Activated CD8-positive, alpha-beta T cell treated with anti-CD3 and anti-CD28 coated beads, Interleukin-2, amount 10 ng/mL, durations not matched to agents 7 days and 5 days (primary cell): ENCODE measurements at places on chromosomes 1 and 21.

DNA sequence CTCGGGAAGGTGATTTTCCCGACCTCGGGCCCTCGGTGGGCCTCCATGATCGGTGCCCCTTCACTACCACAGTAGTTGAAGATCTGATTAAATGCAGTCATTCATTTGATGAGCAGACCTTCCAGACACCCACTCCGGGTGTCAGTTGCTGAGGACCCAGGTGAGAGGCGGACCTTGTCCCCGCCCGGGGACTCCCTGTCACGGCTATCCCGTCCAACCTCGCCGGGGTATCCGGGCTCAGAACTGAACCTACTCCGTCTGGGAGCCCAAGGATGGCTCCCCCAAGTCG lies 22.6 kb downstream of the RNU1-3 start:
- DNase-seq: no peak

GRCh38 chr1:34140011-34140676 lies 24.9 kb downstream of the CSMD2 start:
- DNase-seq: no peak

- no peak for DNase-seq
Observed at GRCh38 chr21:34792504-34793089, 123.8 kb downstream of the CLIC6 start.

DNA sequence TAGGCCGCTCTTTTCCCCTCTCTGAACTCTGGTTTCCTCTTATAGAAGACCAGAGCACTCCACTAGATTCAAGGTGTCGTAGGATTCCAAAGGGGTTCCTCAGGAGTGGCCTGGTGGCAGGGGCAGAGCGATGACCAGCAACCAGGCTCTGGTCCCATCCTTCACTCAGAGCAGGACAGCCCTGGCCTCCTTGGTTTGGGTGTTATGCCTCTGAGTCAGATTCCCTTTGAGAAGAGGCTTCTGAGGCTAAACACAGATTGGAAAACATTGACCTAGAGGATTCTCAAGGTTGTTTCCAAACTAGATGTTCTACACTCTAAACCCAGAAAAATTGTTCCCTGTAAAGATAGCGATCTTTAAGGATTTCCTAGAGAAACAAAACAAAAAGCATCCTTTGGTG lies 49.8 kb upstream of the IKBKE start:
- no peak for DNase-seq

GRCh38 chr1:236920286-236920894 lies 83.9 kb downstream of the MT1HL1 start:
- DNase-seq: no peak

- no peak for DNase-seq
Observed at GRCh38 chr1:210262167-210262896, 29.7 kb downstream of the SERTAD4 start.

DNA sequence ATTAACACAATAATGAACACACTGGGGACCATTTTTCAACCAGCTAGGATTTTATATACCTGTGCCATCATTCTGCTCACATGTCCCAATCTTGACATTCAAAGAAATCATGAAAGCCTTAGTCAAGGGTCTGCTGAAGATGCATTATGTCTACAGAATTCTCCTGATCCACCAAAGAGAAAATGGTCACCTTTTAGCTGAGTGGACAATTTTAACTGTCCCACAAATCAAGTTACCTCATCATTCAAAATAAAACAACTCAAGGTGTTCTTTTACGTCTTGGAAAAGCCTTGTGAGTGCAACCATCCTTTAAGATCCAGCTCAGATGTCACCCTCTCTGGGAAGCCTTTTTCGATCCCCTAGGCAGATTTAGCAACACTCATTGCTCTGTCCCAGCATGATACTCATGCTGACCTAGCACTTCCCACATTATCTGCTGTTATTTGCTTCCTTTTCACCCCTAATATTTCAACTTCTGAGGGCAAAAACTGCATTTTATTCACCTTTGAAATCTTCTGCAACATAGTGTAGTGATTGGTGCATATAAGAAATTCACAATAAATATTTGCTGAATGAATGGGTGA lies 80.1 kb downstream of the LMO4 start:
- DNase-seq: no peak

- no peak for DNase-seq
Observed at GRCh38 chr1:77874804-77875445, 13.5 kb upstream of the NEXN start.

DNA sequence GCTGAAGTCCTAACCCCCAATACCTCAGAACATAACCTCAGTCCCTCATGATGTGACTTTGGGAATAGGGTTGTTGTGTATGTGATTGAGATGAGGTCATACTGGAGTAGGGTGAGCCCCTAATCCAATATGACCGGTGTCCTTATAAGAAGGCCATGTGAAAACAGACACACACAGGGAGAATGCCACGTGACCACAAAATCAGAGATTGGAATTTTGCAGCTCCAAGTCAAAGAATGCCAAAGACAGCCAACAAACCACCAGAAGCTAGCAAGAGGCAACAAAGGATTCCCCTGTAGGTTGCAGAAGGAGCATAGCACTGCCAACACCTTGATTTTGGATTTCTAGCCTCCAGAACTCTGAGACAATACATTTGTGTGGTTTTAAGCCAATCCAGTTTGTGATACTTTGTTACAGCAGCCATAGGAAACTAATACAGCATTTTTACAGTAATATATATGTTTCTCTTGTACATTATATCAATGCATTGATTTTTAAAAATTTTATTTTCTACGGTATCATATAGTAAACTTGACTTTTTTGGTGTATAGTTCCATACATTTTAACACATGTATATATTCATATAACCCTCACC lies 5.4 kb downstream of the ZSWIM5 start:
- no peak for DNase-seq

DNA sequence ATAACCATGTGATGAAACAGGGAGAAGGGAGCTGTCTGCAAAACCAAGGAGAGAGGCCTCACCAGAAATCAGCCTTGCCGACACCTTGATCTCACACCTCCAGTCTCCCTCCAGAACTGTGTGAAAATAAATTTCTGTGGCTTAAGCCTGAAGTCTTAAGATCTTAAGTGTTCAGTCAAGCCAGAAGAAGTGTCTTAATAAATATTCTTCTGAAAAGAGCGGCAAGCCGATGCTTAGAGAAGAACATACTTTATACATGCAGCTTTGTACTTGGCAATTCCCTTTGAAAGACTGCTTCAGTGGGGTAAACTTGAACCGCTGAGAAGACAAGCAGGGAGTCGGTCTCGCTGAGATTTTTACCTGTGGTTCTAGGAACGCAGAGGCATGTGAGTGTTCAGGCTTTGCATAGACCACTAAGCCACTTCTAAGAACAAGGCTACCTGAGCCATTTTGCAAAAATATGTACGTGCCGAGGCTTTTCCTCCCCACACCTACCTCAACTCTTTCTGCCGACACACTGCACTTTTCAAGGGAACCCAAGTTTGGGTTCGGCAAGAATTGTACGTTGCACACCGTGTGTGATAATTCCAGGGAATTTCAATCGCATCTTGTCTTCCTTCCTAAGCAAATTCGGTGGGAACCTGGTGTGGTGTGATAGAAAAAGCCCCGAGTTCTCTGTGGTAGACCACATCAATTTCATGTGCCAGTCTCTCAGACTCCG lies 3.4 kb downstream of the RUNX1 start:
- peak; percentile 65 for DNase-seq

- DNase-seq: peak; percentile 40
Observed at GRCh38 chr1:154353460-154353904, 28.2 kb downstream of the ATP8B2 start.

- DNase-seq: no peak
Observed at GRCh38 chr1:16924216-16924918, 2.6 kb downstream of the CROCC start.

GRCh38 chr1:85394130-85394529 lies 70.8 kb downstream of the DDAH1 start:
- no peak for DNase-seq

- DNase-seq: no peak
Observed at GRCh38 chr1:229859026-229859425, 208.0 kb upstream of the GALNT2 start.

DNA sequence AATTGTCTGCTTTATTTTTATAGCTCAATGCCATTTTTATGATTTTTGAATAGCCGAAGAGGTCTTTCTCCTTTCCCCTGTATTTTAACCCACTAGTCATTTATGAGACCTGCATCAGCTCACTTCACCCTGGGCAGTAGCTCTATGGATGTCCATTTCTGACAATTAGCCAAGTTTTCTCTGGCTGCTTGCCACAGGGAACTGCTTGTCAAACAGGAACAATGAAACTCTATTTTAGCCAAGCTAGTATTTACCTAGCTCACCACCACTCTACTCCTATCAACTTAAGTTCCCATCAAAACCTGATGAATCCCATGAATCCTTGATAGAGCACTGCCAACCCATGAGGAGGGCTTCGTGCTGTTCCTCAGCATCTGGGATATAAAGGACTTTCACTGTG lies 406.7 kb downstream of the RWDD3 start:
- DNase-seq: no peak

DNA sequence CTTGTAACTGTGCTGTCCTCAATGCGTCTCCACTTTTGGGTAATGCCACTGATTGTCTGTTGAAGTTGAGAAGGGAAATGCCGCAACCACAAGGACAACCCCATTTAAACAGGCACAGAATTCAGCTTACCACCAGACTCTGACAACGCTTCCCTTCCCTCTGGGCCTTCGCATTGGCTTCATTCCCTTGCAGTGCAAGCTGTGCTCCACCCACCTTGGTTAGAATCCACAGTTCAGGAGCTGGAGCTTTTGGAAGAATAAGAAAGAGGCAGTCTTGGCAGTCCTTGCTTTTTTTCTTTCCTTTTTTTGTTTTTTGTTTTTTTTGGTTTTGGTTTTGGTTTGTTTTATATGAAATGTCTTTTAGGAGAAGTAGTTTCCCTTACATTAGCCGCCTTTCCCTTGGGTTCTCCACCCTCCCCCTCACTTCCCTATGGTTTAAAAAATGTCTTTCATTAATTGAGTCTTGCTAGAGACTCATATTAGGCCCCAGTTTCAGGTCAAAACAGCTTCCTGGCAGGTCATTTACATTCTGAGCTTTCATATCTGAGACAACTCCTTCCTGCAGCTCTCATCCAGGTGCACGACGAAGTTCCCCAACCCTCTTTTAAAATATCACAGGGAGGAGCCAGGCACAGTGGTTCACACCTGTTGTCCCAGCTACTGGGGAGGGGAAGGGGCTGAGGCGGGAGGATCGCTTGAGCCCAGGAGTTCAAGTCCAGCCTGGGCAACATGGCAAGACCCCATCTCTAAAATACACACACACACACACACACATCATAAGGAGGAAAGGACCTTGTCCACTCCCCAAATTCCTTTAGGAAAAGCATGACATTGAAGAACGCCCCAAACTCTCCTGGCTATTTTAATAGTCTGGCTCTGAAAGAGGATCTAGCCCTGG lies 20.7 kb upstream of the LAX1 start:
- peak; percentile 33 for DNase-seq

DNA sequence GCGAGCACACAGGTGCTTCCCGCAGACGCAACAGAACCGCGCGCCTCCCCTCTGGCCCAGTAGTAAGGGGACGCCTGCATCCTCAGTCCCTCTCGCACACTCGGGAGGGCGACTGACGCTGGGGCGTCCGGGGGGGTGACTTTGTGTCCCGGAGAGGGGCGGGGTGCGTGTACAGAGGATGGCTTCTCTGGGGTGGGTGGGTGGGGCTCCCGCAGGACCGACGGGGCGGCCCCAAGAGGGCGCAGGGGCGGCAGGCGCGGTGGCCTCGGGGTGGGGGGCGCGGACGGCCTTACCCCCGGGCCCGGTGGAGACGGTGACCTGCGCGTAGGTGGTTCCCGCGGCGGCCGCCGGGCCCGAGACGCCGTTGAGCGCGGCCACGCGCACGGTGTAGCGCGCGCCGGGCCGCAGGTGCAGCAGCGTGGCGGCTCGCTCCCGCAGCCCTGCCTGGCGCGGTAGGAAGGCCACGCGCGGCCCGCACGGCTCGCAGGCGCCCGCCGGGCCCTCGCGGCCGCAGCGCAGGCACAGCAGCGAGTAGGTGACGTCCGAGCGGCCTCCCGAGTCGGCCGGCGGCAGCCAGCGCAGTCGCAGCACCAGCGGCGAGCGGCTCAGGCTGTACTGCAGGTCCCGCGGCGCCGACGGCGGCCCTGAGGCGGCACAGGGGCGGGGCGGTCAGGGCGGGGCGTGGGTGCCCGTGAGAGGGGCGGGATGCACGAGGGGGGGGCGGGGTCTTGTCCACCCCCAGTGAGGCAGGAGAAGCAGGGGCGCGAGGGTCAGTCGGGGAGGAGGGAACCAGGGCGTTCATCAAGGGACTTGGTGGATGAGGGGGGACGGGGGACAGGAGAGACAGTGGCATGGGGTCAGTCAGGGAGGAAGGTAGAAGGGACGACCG lies 12.1 kb downstream of the EPHA10 start:
- DNase-seq: no peak

DNA sequence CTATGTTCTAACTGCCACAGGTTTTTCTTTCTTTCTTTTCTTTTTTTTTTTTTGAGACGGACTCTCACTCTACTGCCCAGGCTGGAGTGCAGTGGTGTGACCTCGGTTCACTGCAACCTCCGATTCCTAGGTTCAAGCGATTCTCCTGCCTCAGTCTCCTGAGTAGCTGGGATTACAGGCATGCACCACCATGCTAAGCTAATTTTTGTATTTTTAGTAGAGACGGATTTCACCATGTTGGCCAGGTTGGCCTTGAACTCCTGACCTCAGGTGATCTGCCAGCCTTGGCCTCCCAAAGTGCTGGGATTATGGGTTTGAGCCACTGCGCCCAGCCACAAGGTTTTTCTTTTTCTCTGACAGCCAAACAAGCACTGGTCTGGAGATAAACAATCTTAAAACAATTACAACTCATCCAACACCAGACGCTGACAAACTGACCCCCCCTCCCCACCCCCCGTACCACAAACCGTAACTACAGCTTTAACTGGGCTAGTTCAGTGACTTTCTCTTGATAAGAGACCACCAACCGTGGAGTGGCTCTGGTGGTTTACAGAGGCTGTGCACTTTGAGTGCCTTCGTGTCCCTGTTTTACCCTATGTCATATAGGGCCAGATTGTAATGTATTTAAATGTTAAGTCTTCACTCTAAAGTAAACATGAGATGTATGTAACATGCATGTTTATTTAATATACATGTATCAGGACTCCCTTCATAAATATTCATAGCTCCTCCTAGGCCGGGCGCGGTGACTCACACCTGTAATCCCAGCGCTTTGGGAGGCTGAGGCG lies 19.5 kb upstream of the PUM1 start:
- DNase-seq: no peak

GRCh38 chr21:42369821-42370220 lies 3.5 kb upstream of the TFF1 start:
- no peak for DNase-seq

DNA sequence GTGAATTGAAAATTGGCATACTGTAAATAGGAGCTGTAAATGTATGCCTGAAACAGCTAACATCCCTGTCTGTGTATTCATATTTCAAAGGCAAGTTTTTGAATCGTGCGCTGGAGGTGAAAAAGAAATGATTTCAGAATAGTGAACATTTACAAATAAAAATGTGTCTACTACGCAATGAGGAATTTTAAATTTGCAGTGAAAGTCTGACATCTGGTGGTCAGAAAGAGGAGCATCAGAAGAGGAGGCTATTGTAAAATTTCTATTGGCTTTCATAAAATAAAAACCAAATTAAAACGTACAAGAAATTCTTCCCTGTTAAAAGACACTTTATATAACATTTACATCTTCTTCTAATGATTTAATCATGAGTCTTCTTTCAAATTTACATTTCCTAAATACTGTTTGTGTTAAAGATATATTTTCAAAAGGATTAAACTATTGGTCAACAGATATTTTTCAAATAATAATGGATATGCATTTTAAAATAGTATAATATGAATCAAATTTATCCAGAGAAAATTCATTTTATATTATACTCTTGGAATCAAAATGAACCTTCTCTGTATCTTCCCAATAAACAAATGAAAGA lies 113.7 kb upstream of the RRP15 start:
- DNase-seq: no peak
